CD4-positive, alpha-beta memory T cell (primary cell): ENCODE measurements at places on chromosomes 16 and 17. TPM values are rescaled to one million over a fixed set of nuclear protein-coding genes. Genes with fewer than 3 reads are reported as not detected.

GRCh38 chr17:14203388-14203787 is 33.3 kb downstream of the CDRT15 start:
- H3K4me3 ChIP-seq: no peak overlapping the region
- peak; percentile 47 for DNase-seq
- H3K4me1 ChIP-seq: peaks cover 92% of the 10 kb centered on the region

DNA sequence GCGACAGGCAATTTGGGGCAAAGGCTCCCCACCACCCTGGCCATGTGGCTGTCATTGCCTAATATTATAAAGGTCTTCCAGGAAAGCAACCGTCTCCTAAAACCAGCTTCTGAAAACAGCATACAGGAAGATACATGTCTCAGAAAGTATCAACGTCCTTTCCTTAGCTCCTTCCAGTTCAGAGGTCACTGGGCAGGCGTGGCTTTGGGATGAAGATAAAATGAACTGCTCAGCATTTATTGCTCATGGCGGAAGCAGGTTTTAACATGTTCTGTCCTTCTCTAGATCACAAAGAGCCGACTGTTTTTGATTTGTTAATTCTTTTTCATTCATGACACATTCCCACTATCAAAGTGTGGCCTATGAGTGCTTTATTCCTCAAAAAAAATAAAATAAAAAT is 8.0 kb downstream of the CFAP20 start:
- no peaks in the 10 kb centered on the region for H3K27me3 ChIP-seq
- peaks cover 40% of the 10 kb centered on the region for H3K4me1 ChIP-seq
- H3K4me3 ChIP-seq: no peak overlapping the region
- no peak overlapping the region for H3K27ac ChIP-seq

C17orf107 gene
- total RNA-seq: 5.0 TPM

- no peaks in the 10 kb centered on the region for H3K36me3 ChIP-seq
- H3K27me3 ChIP-seq: no peaks in the 10 kb centered on the region
- no peaks in the 10 kb centered on the region for H3K4me1 ChIP-seq
- no peak overlapping the region for H3K27ac ChIP-seq
Observed at GRCh38 chr17:10266296-10266876, 68.0 kb upstream of the GAS7 start.

NPIPB2 gene
- 16.0 TPM for total RNA-seq

GRCh38 chr16:7458144-7458543 is 125.5 kb downstream of the RBFOX1 start:
- no peak for DNase-seq
- no peaks in the 10 kb centered on the region for H3K27me3 ChIP-seq
- no peaks in the 10 kb centered on the region for H3K4me1 ChIP-seq

RAB11FIP4 gene
- 47.4 TPM for total RNA-seq

DNA sequence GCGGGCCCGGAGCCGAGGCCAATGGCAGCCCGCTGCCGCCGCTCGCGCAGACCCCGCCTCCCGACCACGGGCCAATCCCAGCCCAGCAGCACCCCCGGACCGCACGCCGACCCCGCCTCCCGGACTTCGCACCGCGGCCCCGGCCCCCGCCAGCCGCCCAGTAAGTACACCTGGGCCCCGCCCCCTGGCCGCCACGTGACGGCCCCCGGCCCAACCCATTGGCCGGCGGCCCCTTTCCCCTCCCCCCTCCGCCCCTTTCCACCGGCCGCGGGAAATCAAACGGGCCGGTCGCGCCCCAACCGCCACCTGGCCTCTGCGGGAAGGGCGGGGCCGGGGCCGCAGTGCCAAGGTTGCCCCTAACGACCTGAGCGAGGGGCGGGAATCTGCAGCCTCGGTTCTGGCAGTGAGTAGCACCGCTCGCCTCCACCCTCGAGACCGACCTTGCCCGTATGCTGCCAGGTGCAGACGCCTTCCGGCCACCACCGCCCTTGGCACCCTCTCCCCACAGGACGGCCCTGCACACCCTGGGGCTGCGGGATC is at the start of gene YBX2:
Gene YBX2 (minus strand): TSS at position 26 of the 540 bp plus-strand sequence. CDS start 139 bp downstream, outside the sequence.
- peaks cover 26% of the 10 kb centered on the region for H3K4me1 ChIP-seq
- no peaks in the 10 kb centered on the region for H3K27me3 ChIP-seq
- H3K27ac ChIP-seq: no peak within 1 kb of the TSS
- peak; percentile 63 for DNase-seq
- no peaks in the 10 kb centered on the region for H3K36me3 ChIP-seq
- no peak within 1 kb of the TSS for H3K4me3 ChIP-seq

- no peaks in the 10 kb centered on the region for H3K27me3 ChIP-seq
- no peak for DNase-seq
- no peak overlapping the region for H3K27ac ChIP-seq
- H3K4me3 ChIP-seq: no peak overlapping the region
- H3K36me3 ChIP-seq: no peaks in the 10 kb centered on the region
Observed at GRCh38 chr16:82061861-82062525, 26.9 kb downstream of the HSD17B2 start.

RAB26 gene
- total RNA-seq: not detected

DNA sequence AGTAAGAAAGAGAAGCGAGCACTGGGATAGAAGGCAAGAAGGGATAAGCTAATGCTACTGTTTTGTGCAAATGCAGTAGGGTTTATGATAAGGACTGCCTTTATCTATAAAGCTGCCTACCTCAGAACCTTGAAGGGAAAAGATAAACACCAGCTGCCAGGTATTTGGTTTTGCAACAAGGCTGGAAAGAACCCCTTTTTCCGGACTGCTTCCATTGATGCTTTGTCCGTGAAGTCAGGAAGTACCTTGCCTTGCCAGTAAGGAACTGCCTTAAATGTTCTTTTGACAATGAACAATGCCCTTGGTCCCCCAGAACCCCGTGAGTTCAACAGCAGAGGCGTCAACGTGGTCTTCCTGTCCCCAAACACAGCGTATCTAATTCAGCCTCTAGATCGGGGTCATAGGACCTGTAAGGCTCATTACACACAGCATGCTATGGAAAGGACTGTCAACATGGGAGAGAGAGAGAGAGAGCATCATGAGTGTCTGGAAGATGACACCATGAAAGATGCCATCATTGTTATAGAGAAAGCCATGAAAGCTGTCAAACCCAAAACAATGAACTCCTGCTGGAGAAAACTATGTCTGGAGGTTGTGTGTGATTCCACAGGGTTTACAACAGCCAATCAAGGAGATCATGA is 113.4 kb downstream of the ANKRD11 start:
- no peaks in the 10 kb centered on the region for H3K27me3 ChIP-seq
- H3K4me1 ChIP-seq: peaks cover 64% of the 10 kb centered on the region
- no peak for DNase-seq
- H3K27ac ChIP-seq: no peak overlapping the region
- H3K4me3 ChIP-seq: no peak overlapping the region

CDH13 gene
- not detected for total RNA-seq

FOXO3B gene
- 5.8 TPM for total RNA-seq

SOST gene
- not detected for total RNA-seq

P2RX5 gene
- total RNA-seq: 16.0 TPM

DNA sequence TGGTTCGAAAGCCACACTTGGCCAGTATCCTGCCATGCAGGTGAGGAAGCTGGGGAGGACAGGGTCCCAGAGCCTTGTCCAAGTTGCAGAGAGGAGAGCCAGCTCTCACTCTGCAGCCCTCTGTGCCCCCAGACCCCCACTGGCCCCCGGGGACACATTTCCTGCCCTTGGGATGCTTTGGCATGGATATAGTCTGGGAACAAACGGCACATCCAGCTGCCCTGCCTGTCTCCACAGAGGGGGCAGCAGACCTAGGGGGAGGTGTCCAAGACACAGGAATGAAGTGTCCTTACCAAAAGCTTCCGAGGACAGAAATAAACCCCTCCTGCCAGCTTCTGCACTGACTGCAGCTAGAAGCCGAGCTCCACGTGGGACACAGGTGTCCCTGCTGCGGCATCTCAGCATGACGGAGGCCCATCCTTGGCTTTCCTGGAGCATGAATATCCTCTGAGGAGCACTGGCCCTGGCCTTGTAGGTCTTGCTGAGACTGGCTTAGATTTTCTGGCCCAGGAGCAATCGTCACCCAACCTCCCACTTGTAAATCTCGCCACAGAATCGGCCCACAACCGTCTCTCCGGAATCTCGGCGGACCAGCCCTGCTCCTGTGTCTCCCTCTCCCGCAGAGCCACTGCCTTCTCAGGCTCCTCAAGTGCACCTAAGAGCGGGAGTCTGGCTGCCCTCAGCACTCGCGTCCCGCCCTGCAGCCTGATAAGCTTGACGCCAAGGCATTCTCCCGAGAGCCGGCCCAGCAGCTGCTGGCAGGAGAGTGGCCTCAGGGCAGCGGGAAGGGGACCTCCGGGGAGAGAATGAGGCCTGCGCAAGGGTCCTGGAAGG is 1.1 kb upstream of the CAPN15 start:
- H3K4me3 ChIP-seq: peak overlapping the region; percentile 37
- peaks cover 5% of the 10 kb centered on the region for H3K36me3 ChIP-seq
- peaks cover 43% of the 10 kb centered on the region for H3K4me1 ChIP-seq
- no peak for DNase-seq
- H3K27me3 ChIP-seq: no peaks in the 10 kb centered on the region

CTF1 gene
- 0.26 TPM for total RNA-seq

SBK1 gene
- total RNA-seq: 14.2 TPM

GRCh38 chr16:1093284-1094123 is 2.5 kb downstream of the C1QTNF8 start:
- H3K27ac ChIP-seq: no peak overlapping the region
- no peak overlapping the region for H3K4me3 ChIP-seq
- H3K4me1 ChIP-seq: no peaks in the 10 kb centered on the region
- no peak for DNase-seq

DNA sequence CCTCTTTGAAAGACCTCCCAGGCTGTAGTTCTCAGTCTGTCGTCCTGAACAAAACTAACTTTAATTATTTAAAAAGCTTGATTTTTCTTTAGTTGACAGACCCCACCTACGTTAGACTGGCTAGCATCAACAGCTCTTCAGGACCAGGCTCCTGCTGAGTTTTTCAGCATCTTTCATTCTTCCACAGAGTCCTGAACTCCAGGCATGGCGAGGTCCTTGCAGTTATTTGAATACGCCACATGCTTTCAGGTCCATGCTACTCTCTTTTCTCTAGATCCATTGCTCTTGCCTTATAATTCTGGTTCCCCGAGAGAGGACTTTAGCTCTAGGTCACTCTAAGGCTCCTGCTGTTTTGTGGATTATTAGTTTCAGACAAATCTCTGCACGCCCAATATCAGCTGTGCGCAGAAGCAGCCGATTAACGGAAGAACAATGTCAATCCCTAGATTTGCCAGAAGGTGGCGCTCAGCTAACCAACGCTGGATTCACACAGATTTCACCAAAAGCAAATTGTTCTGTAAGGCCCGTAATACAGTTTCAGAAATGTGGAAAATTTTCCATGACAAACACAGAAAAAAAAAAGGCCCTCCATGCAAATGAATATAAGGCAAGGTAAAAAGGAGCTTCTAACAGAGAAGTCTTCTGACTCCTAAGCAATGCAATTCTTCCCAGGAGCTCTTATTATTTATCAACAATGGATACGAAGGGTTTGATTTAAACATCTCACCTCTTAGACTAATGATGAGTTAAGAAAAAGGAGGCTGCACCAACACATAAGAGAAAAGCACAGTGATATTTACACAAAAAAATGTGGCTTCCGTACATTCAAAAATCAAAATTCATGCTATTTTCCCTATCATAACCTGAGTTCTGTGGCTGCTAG is 33.5 kb upstream of the BCO1 start:
- H3K4me1 ChIP-seq: no peaks in the 10 kb centered on the region
- H3K4me3 ChIP-seq: no peak overlapping the region
- no peaks in the 10 kb centered on the region for H3K27me3 ChIP-seq
- no peak overlapping the region for H3K27ac ChIP-seq
- no peaks in the 10 kb centered on the region for H3K36me3 ChIP-seq

- H3K36me3 ChIP-seq: no peaks in the 10 kb centered on the region
- peaks cover 5% of the 10 kb centered on the region for H3K4me1 ChIP-seq
- no peak overlapping the region for H3K4me3 ChIP-seq
Observed at GRCh38 chr16:11393861-11394592, 48.8 kb downstream of the RMI2 start.

DNA sequence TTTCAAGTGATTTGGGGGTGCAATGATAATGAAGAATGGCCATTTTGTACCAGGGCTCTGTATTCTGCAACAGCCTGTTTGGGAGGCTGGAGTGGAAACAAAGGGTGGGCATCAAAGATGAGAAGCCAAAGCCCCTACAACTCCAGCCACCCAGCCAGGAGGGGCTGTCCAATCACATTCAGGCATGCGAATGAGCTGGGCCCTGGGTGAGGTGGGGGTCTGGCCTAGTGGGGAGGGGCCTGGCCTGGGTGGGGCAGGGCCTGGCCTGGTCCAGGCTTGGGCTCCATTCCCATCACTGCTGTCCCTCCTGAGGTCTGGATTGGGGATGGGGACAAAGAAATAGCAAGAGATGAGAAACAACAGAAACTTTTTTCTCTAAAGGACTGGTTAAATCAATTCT is 6.4 kb downstream of the AOC3 start:
- no peaks in the 10 kb centered on the region for H3K36me3 ChIP-seq
- no peaks in the 10 kb centered on the region for H3K27me3 ChIP-seq
- H3K4me3 ChIP-seq: no peak overlapping the region
- DNase-seq: no peak
- no peak overlapping the region for H3K27ac ChIP-seq

- H3K4me1 ChIP-seq: peaks cover 5% of the 10 kb centered on the region
- H3K4me3 ChIP-seq: no peak overlapping the region
- no peak overlapping the region for H3K27ac ChIP-seq
- H3K36me3 ChIP-seq: no peaks in the 10 kb centered on the region
- no peaks in the 10 kb centered on the region for H3K27me3 ChIP-seq
- DNase-seq: peak; percentile 68
Observed at GRCh38 chr17:79065105-79065670, 9.4 kb upstream of the ENGASE start.

- H3K4me1 ChIP-seq: peaks cover 78% of the 10 kb centered on the region
- H3K36me3 ChIP-seq: no peaks in the 10 kb centered on the region
- no peaks in the 10 kb centered on the region for H3K27me3 ChIP-seq
- no peak overlapping the region for H3K4me3 ChIP-seq
- peak overlapping the region; percentile 23 for H3K27ac ChIP-seq
Observed at GRCh38 chr17:40307001-40307730, 1.8 kb upstream of the RARA start.

GRCh38 chr16:1767116-1767994 is 4.0 kb downstream of the NME3 start:
- H3K27ac ChIP-seq: no peak overlapping the region
- no peaks in the 10 kb centered on the region for H3K27me3 ChIP-seq
- peaks cover 13% of the 10 kb centered on the region for H3K4me1 ChIP-seq
- no peak overlapping the region for H3K4me3 ChIP-seq
- H3K36me3 ChIP-seq: peaks cover 21% of the 10 kb centered on the region
- DNase-seq: no peak
